ENCODE measurements at places on chromosomes 7 and 10.
A peak's percentile ranks its signal among the peaks of the same experiment; 100 is the strongest.

DNA sequence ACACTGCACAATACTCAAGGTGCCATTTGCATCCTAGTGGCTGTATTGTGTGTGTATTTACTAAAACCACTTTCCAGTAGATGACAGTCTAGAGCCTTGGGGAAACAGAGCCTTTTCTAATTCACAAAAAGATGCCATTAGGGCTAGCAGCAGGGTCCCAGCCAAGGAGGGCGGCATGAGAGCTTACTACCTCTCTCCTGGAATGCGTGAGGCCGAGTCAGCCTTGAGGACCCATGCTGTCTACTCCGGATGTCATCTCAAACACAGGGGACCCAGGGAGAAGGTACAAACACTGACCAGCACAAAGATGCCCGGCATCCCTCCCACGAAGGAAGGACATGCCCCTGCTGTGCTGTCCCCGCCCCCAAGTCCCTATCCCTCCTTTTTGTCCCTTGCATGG is 65.5 kb downstream of the CYCS start:
- no peak for DNase-seq

DNA sequence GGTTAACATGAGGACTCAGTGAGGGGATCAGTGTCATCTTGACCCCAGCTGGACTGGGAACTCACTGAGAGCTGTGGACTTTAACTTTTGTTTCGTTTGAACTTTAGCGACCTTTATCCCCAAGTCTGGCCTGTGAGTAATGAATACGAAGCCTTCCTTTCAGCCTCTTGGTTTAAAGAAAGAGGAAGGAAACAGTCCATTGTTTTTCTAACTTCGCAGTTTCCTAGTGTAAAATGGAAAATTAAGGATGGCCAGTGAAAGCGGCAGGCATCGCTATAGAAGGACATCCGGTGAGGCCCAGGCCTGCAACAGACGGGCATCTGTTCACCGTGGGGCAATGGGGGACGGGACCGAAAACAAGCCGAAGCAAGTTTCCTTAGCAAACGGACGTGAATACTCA is 44.1 kb upstream of the ADO start:
- DNase-seq = no peak

DNA sequence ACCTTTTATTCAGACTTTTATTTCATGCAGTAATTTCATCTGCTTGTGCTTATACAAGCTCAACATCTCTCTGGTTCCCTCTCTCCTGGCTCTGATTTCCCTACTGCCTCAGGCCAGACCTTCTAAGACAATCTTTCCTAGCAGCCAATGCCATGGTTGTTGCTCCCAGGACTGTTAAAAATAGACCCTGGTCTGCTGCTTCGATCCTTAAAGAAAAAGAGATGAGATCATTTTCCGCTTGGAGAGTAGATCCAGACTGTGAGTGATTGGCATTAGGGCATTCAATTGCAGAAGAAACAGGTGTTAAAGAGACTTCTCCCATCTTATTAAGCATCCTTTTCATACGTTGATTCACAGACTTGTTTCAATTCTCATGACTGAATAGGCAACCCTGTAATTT is 68.4 kb upstream of the ITGB1 start:
- DNase-seq = no peak

- no peak for DNase-seq
Measured at GRCh38 chr10:37456456-37456855, 331.1 kb downstream of the ANKRD30A start.

DNA sequence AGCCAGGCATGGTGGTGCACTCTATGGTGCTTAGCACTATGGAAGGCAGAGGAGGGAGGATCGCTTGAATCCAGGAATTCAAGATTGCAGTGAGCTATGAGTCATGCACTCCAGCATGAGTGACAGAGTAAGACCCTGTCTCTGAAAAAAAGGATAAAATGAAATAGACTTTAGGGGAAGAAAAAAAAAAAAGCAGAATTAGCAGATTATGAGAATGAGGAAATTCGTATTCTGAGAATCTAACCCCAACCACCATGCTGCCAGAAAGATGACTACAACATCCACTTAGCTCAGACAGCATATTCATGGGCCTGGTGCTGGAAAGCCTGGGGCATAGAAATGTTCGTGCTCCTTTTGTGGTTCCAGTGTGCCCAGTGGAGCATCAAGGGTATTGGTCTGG is 63.3 kb downstream of the TMEM26 start:
- no peak for DNase-seq

DNA sequence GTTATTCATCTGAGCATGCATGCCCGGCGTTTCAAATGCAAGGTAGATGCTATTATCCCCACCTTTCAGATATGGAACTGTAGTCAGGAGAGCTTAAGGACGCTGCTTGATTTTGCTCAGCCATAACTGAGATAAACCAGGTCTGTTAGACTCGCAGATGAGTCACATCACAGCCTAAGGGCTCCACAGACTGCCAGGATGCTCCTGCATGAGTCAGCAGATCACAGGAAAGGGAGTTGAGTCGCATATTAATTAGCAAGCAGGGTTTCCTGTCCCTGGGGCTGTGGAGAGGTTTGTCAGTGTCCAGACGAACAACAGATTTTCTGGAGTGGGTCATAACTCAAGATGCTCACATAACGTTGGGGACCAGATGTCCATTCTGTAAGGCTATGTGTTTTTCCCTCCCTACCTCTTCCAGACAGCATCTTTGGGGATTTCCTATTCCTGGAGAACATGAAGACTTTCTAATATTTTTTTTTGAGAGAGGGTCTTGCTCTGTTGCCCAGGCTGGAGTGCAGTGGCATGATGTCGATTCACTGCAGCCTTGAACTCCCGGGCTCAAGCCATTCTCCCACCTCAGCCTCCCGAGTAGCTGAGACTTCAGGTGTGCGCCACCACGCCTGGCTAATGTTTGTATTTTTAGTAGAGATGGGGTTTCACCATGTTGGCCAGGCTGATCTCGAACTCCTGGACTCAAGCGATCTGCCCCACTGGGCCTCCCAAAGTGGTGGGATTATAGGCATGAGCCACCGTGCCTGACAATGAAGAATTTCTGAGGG is 36.7 kb downstream of the PFKFB3 start:
- DNase-seq = peak; percentile 72

Measured in stimulated activated CD4-positive, alpha-beta T cell treated with anti-CD3 and anti-CD28 coated beads, Interleukin-2, amount 100 ng/mL, for 4 hours (primary cell).